Stimulated activated CD8-positive, alpha-beta memory T cell treated with anti-CD3 and anti-CD28 coated beads, Interleukin-2, amount 100 ng/mL, for 1 hour (primary cell): ENCODE measurements at places on chromosomes 5 and 9.

- DNase-seq, result no peak
Observed at GRCh38 chr5:170070556-170071412, 34.9 kb upstream of the FOXI1 start.

DNA sequence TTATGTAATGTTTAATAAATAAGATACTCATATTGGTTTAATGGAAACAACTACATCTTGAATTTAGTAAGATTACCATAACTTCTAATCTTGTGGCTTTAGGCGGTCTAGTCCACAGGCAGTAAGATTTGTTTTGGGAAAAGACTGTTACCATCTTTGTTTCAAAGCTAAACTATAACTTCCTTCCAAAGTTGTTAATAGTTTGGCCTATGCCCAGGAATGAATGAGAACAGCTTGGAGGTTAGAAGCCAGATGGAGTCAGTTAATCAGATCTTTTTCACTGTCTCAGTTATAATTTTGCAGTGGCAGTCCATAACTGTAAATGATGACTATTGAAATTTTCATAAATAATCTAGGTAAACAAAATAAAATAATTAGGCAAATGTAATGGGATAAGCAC lies 241.8 kb upstream of the KLF9 start:
- no peak for DNase-seq

DNA sequence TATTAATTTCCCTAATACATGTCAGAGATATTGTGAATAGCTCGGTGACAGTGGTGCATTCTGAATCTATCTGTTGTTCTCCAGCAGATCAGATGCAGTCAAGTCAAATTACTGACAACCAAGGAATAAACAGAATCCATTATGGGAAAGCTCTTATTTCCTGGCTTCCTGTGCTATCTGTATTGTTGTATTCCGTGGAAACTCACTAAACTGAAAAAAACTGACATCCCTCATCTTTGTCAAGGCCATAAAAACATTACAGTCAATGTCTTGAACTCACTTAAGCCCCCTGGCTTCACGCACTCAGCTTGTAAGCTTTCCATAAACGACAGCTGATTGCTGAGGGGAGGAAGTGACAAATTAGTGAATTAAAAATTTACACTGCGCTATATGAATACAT lies 245.9 kb downstream of the CTNND2 start:
- DNase-seq, result no peak

DNA sequence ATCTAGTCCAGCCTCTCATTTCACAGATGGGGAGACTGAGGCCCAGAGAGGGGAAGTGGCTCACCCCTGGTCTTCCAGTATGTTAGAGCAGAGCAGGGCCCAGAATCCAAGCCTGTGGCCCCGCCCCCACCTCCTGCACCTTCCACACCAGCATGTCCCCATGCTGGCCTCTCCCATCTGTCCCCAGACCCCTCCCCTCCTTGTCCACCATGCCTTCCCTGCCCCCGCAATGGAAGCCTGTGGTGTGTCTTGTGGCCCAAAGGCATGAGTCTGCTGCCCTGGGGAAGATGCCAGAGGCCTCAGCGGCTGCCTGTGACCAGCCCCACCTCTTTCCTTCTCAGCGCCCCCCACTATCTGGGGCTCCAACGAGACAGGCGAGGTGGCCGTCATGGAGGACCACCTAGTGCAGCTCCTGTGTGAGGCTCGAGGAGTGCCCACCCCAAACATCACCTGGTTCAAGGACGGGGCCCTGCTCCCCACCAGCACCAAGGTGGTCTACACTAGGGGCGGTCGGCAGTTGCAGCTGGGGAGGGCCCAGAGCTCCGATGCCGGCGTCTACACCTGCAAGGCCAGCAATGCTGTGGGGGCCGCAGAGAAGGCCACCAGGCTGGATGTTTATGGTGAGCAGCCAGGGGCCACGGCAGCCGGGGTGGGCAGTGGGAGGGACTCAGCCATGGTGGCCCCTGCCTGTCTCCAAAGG lies 87.2 kb downstream of the HMCN2 start:
- no peak for DNase-seq

DNA sequence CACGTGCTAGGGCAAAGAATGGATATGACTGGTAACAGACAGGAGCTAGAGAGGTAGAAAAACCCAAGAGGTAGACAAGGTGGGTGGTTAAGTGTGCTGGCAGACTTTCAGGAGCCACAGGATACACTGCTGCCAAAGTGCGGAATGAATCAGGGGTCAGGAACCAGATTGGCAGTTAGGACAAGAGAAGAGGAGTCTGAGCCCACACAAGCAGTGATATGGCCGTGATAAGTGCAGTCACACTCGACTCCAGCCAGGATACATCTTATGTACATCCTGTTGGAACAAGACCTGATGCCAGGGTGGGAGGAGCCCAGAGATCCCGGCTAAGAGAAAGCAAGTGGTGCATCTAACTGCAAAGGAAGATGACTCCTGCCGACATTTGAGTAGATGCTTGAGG lies 10.0 kb downstream of the SLIT3 start:
- no peak for DNase-seq
